ENCODE measurements at places on chromosomes 11 and 22.

- DNase-seq = no peak
Measured at GRCh38 chr11:88695689-88696414, 358.3 kb upstream of the CTSC start.

DNA sequence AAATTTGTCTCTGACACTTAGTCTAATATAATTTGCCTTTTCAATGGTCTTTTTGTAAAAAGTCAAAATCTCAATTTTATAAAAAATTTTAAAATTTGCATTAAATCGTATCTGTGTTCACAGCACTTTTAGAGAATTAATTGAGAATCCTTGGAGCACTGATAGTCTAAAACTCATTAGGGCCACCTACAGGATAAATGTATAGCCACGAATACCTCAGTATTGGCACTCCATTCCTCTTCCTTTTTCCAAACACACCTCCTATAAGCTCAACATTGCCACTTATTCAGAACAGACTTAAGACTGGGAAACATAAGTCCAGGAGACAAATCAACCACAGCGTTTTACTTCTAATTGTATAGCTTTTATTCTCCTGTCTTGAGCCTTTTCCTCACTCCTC, 776.0 kb upstream of the ARHGAP42 start:
- DNase-seq = no peak

GRCh38 chr22:24315367-24315966, 44.8 kb downstream of the SPECC1L start:
- DNase-seq = no peak

- DNase-seq = no peak
Measured at GRCh38 chr11:46047520-46047919, 73.7 kb downstream of the PHF21A start.

- DNase-seq = no peak
Measured at GRCh38 chr11:117607449-117607848, 189.6 kb downstream of the DSCAML1 start.

- DNase-seq = no peak
Measured at GRCh38 chr11:111066846-111067245, 178.7 kb upstream of the POU2AF2 start.

DNA sequence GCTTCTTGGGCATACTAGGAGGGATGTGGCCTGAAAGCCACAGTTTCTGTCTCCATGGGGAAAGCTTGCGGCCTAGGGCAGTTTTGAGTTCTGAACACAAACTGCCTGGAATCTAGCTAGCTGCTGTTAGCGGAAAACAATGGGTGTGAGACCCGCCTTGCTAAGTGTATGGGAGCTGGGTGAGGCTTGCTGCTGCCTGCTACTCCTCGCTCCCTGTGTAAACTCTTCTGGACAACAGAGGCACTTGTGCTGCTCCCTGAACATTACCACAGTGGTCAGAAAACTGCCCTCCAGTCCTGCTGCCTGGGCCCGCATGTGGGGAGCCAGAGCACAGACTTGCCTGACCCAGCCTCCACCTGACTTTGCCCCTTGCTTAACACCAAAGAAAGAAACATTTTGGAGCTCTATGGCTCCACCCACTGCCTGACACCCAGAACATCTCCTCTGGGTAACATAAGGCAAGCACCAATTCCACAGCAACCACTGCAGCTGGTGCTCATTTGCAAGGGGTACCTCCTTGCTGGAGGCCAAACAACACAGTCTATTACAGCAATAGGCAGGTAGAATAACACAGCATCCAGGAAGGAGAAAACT, 766.3 kb upstream of the RAG2 start:
- no peak for DNase-seq
